ENCODE measurements at places on chromosomes 7 and 10.

DNA sequence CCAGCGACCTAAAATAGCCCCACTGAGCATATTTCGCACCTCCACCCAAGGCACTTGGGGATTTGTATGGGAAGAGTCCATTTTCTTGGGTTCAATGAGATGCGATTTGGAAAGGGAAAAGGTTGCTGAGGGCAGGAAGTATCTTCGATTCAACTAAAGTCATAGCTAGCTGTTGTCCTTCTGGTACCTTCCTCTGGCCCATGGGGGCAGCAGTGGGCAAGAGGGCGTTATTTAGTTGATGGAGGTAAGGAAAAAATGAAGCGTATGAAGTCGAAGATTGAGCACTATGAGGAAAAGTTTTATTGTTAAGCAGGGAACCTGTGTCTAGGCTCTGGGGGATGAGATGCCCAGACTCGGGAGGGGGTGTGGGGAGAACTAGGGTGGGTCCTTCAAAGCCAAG is 135.4 kb downstream of the EVX1 start:
- DNase-seq = no peak

DNA sequence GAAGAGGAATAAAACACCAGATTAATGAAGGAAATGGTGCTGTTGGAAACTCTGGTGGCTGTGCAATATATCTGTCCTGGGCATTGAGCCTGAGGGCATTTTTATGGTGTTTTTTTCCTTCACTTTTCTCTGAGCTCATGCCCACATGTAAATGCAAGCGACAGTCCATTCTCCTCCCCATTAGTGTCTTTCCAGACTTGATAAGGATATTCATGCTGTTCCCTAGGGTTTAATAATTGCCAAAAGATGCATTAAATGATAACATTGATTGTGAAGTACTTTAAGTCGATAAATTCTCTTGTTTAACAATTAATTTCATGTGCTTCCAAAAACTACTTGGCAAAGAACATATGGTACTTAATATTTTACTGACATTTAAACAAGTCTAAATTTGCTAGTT is 384.7 kb downstream of the MDFIC start:
- DNase-seq = no peak

DNA sequence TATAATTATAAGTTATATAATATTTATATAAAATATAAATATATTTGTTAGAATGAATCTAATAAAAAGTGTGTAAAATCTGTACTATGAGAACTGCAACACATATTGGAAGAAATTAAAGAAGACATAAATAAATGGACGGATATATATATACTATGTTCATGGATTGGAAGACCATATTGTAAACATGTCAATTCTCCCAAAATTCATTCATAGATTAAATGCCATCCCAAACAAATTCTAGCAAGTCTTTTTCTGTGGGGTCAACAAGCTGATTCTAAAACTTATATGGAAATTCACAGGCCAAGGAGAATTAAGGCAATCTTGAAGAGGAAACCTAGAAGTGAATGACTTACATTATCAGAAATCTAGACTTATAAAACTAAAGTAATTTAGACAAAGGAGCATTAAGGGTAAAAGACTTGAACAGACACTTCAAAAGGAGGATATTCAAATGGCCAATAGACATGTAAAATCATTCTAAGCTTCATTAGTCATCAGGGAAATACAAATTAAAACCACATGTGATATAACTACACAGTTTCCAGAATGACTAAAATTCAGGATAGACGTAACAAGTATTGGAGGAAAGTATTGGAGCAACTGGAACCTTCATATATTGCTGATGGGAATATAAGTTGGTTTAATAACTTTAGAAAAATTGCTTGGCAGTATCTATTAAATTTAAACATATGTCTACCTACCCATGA is 225.9 kb downstream of the EMX2 start:
- DNase-seq = no peak

DNA sequence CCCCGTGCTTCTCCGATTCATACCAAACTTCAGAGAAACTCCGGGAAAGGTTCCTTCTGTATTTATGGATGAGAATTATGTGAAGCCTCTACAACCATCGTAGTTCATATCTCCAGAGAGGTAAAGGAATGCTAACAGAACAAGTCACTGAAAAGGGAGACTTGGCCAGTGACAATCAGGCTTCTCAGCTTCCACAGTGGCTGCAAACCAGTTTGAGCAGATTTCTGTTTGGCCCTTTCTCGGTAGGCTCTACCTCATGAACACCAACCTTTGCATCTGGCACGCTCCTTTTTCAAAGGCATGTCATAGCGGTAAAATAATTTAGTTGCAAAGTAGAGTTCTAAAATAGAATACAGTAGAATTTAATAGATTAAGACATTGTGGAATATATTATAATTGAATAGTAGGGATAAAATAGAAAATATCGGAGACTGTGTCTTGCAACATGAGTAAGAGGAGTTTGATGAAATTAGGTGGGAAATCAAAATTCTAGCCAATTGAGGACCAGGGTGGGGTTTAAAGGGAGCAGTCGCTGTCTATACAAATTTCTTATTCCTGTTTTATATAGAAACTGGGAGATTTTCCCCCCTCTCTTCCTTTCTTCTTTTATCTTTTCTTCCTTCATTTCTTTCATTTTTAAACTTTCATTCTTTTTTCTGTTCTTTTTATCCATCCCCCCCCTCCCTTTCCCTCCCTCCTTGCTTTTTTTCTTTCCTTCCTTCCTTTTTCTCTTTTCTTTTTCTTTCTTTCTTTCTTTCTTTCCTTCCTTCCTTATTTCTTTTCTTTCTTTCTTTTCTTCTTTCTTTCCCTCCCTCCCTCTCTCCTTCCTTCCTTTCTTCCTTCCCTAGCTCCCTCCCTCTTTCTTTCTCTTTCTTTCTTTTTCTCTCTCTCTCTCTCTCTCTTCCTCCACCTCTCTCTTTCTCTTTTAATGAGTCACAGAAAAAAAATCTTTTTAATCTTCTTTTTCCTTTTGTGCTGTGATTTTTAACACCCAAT is 161.5 kb upstream of the KLF6 start:
- DNase-seq = no peak

- DNase-seq = no peak
Measured at GRCh38 chr10:127921753-127922145, 14.8 kb downstream of the PTPRE start.

GRCh38 chr7:8035647-8036518 is 67.3 kb downstream of the GLCCI1 start:
- no peak for DNase-seq

- no peak for DNase-seq
Measured at GRCh38 chr10:33153968-33154327, 180.5 kb downstream of the NRP1 start.

DNA sequence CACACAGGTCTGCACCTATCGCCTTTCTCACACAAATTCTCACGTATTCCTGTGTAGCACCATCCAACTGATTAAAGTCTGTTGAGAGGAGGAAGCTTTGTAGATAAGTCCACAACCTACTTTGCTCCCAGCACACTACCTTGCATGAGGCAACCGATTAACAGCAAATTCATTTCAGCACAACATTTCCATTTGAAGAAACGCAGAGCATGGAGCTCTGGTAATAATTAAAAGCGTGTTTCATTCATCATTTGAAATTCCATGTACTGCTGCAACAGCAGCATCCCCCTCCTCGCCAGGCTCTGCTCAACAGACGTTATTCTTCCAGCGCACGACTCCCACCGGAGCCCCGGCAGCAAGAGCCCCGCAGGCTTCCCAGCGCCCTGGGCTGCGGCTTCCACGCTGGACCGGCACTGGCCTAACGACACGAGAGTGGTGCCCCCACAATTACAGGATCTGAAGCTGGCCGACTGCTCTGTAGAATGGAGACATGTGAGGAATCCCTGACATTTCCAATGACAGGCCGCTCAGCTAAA is 118.8 kb downstream of the DIP2C start:
- no peak for DNase-seq

GRCh38 chr7:77403957-77404356 is 12.2 kb downstream of the GSAP start:
- DNase-seq = no peak

GRCh38 chr7:158525648-158526484 is 61.8 kb downstream of the PTPRN2 start:
- no peak for DNase-seq

DNA sequence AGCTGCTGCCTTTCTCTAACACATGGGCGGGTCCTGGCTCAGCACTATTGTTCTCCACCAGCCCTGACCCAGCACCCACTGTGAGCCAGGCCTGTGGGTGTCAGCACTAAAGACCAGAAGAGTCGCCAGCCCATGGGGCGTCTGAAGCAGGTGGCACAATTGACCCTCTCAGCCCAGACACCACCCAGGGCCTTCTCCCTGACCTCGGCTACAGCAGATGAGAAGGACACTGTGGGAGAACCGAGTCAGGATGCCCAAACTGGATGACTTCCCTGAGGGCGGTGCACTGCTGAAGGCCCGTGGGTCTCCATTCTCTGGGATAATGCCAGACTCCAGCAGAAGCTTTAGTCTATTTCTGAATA is 97.0 kb downstream of the MKI67 start:
- no peak for DNase-seq

GRCh38 chr10:63977329-63977923 is 456.2 kb downstream of the REEP3 start:
- no peak for DNase-seq

GRCh38 chr7:80312139-80312661 is 177.6 kb downstream of the GNAI1 start:
- no peak for DNase-seq

- no peak for DNase-seq
Measured at GRCh38 chr10:73650537-73651331, 5.1 kb downstream of the SYNPO2L start.

DNA sequence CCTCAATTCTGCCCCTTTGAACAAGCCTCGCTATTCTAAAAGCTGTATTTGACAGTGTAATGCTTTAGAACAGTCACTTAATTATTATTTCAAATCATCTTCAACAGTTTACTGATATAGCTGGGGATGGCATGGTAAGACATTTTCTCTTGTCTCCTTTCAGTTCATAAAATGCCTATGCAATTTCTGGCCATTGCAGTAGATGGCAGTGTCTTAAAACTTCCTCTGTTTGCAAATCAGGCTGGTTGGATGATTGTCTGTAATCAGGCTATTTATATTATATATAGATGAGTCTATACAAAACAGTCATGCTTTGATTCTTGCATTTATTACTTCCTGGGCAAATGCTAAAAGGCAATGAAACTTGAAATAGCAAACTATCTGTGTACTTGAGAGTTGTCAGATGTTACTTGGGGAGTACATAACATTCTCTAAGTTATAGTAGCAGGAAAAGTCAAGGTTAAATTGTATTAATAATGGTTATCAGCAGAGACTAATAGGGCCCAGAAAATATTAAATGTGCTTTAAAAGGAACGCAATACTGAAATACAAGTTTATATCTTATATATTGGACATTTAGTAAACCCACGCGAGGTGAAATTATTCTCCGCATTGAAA is 55.5 kb upstream of the LHFPL3 start:
- no peak for DNase-seq

DNA sequence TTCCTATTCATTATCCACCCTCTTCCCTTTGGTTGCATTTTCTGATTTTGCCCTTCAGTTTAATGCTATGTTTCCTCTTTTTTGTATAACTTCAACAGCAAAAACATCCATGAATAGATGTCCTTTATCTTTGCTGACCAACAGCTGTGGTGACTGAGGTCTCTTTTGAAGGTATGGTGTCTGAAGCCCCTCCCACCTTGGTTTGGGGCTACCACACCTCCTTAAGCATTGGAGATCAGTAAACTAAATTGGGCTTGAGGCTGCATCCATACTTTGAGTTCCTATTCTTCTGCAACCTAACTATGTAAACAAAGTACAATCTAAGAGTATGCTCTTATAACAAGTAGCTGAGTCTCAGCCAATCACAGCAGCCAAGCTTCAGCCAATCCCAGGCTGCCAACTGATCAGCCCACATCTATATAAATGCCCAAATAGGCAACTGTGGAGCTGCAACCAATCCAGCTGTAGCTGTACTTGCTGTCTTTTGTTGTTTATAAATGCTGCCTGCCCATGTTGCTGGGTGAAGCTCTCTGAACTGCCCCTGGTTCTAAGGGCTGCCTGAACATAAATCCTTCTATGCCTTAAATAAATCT is 69.4 kb upstream of the PDLIM1 start:
- no peak for DNase-seq

DNA sequence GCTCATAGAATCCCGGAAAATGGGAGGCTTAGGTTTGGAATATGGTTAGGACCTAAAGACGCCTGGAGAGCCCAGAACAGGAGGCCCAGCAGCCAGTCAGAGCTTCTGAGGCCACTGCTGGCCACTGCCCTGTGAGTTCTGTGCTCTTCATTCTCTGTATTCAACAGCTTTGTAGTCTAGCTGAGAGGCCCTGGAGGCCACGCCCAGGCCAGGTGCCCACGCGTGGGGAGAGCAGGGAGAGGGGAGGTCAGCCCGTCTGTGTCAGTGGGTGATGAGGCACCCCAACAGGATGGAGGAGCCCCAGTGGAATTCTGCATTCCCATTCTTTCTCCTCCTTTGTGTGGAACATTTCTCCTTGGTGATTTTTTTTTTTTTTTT is 29.1 kb downstream of the IL15RA start:
- no peak for DNase-seq

DNA sequence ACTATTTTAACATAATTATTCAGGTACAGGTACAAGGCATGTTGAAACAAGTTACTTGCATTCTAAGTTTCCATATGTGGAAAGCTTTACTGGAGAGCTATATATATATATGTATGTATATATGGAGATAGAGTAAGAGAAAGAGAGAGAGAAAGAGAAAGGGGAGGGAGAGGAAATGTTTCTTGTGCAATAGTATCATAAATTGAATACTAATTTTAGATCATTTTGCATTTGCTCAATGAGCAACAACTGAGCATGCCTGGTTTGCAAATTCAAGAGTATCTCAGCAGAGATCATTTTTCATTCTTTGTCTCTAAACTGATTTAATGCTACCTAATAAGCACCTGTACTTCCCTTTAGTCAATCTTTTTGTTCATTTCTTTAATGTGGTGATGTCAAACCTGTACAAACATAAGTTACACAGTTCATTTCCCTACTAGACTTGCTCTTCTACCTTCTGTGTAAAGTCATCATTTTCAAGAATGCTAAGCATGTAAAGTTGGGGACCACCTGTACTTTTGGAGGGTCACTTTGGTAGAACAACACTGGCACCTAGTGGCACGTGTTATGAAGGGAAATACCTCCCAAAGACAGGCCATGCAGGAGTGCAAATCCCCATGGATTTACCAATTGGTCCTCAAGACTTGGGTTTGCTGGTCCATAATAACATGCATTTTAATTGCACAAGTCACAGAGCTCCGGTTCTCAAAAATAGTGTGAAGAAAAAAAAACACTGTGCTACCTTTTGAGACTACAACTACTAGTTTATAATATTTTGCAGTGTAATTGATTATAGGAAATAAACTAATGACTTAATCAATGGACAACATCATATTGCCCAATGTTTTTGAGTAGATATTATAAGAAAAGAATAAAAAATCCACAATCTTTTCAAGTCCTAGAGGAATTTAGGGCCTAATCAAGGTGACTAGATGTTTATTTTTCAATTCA is 431.2 kb upstream of the IGFBP3 start:
- no peak for DNase-seq

Measured in stimulated activated CD4-positive, alpha-beta T cell treated with anti-CD3 and anti-CD28 coated beads, Interleukin-1b, Interleukin-23, amount 100 ng/mL, for 1 hour (primary cell).